ENCODE measurements at places on chromosomes 12 and 14.

GRCh38 chr14:55964091-55964490 lies 154.1 kb upstream of the PELI2 start:
- no peak for DNase-seq

- no peak for DNase-seq
These were observed 23.7 kb downstream of the PCNX1 start for GRCh38 chr14:70931008-70931407.

DNA sequence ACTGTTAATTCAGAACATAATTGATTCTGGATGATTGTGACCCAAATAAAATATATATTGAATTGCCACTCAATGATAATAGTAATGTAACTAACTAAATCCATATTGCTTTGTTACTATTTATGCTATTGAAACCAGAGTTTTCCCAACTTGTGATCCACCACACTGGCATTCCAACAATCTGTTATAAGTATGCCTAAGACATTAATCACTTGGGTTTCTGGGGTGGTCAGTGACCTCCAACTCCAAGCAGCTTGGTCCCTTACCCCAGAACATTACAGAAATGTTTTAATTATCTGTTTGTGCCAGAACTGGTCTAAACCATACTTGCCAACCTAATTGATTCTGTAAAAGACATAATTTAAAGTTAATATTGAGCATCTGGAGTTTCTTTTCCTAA lies 14.6 kb downstream of the CAPS2 start:
- DNase-seq = no peak

- DNase-seq = no peak
These were observed 186.4 kb downstream of the BTG1 start for GRCh38 chr12:91959220-91959619.

DNA sequence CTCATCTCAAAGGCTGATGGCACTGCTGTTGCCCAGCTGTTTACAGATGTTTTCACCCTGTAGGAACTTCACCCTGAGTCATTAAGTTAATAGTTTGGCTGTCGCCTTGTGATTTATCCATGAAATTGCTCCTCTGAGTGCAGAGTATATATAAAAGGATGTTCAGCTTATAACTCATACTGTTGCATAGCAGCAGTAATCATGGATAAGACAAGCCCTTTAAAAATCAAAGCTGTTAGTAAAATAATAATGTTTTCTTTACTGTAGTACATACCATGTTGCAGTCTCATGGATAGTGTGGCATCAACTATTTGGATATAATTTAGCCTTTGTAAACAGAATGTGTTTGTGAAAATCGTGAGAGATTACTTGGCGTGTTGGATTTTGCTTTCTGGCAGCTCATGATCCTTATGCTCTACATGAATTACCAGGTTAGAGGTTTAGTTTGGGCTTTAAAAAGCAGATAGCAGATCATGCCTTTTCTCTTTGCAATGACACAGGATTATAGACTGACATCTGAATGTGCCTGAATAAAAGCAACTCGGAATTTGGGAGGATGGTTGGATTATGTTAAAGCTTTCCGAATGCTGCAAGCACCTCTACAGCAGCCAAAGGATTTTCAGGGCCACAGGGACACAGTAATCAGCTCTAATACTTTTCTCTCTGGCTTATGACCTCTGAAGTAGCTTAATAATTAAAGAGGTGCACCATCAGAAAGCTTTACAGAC lies 279.7 kb upstream of the ATP2B1 start:
- DNase-seq = no peak
